A549 treated with Mapracorat at 1 μM for 4 hours (cell line): ENCODE measurements at places on chromosomes 4 and X. TPM values are rescaled to one million over a fixed set of nuclear protein-coding genes. Genes with fewer than 3 reads are reported as not detected.

RAB9B gene
- 0.04 TPM in 1 of 5 replicates, not detected in the others for total RNA-seq

ERCC6L gene
- 10.5 to 12.7 TPM (median 12.1 TPM) in 5 replicates for total RNA-seq

SSX4 gene
- not detected in 5 replicates for total RNA-seq

SMIM10 gene
- total RNA-seq = 0.08 to 0.11 TPM (median 0.09 TPM) in 5 replicates

LRCH2 gene
- total RNA-seq = not detected in 5 replicates

IQCM gene
- not detected in 5 replicates for total RNA-seq

TRPC3 gene
- 0.06 to 0.12 TPM (median 0.07 TPM) in 3 of 5 replicates, not detected in the others for total RNA-seq

PRICKLE3 gene
- 12.4 to 18.2 TPM (median 17.1 TPM) in 5 replicates for total RNA-seq

GABRQ gene
- 0.16 to 0.22 TPM (median 0.18 TPM) in 5 replicates for total RNA-seq

COL4A5 gene
- total RNA-seq = 9.1 to 12.9 TPM (median 11.7 TPM) in 5 replicates

FNIP2 gene
- total RNA-seq = 4.8 to 6.5 TPM (median 6.3 TPM) in 5 replicates

ENPEP gene
- 0.02 TPM in 1 of 5 replicates, not detected in the others for total RNA-seq

SLC7A11 gene
- total RNA-seq = 18.4 to 21.7 TPM (median 20.5 TPM) in 5 replicates

ANK2 gene
- 0.69 to 1.3 TPM (median 0.93 TPM) in 5 replicates for total RNA-seq

RIPPLY1 gene
- total RNA-seq = not detected in 5 replicates

PLAC8 gene
- total RNA-seq = 0.55 to 1.1 TPM (median 0.89 TPM) in 5 replicates

XAGE1B gene
- 186 to 255 TPM (median 206 TPM) in 5 replicates for total RNA-seq
